Activated effector memory CD4-positive, alpha-beta T cell treated with anti-CD3 and anti-CD28 coated beads, Interleukin-2, amount 50 U/mL, for 16 hours (primary cell): ENCODE measurements at places on chromosomes 6 and 20.

- DNase-seq, result no peak
Measured at GRCh38 chr6:130811932-130812331, 15.3 kb upstream of the SMLR1 start.

GRCh38 chr6:110125361-110125760 lies 54.1 kb downstream of the WASF1 start:
- DNase-seq, result no peak

DNA sequence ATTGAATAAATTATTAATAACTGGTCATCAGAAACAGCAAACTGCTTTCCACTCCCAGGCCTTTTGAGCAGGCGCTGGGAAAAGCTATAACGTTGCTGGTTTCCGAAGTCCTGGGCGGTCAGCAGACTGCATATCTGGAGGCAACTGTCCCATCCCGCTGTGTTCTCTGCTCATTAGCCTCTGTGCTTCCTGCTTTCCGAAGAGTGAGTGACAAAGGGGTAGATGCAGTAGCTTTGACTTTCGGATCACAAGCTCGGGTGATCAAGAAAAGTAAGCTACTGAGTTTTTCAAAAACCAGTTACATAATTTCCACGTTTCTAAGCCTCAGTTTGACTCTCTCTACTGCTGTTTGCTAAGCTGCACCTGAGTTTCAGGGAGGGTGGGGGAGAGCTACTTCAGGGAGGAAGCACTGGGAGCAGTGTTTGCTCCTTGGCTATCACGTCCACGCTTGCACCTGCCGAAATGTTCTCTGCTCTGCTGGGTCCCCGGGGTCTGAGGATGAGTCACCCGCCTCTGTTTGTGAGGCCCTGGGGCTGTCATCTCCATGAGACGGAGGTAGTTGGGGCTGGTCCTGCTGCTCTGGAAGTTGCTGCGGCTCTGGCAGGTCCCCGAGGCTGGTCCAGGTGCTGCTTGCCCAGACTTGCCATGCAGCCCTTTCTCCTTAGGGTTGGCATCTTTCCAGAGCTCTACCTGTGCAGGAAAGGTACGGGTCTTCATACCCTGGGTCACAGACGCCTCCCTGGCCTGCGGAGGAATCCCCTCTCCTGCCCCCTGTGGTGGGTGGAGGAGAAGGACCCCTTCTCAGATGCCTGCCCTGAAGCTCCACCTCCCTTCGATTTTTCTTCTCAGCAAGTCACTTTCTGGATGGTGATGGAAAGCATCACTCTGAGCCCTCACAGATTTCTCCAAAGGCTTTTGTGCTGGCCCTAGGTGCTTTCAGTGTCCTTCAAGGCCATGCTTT lies 220.0 kb downstream of the QKI start:
- DNase-seq, result no peak

DNA sequence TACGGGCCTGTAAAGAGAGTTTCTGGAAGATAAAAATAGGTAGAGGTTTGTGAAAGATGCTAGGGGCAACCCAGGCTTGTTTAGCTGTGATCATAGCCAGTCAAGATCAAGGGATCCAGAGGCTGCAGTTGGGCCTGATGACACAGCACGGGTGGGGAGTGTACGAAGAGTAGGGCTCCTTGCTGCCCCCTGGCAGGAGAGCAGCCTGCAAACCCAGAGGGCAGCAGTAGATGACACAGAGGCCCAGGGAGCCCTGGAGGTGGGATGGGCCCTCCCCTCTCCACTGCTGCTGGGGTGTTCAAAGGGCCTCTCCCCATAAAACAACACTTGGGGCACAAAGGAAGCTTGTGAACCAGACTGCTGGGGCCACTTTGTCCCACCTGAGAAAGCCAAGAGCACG lies 47.2 kb downstream of the VEGFA start:
- no peak for DNase-seq

DNA sequence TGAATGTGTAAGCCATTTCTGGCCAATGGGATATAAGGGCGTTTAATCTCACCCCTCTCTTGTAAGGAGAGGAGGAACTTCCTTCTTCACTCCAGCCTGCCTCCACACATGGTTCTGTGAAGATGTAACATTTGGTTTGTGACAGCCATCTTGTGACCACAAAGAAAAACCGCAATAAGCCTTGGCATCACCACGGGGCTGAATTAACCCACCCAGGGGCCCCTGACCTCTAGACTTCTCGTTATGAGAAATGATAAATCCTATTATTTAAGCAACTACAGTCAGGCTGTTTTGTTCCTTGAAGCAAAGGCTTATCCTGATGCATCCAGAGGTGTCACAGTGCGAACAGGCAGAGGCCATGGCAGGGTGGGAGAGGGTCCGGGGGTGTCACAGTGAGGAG lies 139.7 kb downstream of the CDC5L start:
- no peak for DNase-seq

DNA sequence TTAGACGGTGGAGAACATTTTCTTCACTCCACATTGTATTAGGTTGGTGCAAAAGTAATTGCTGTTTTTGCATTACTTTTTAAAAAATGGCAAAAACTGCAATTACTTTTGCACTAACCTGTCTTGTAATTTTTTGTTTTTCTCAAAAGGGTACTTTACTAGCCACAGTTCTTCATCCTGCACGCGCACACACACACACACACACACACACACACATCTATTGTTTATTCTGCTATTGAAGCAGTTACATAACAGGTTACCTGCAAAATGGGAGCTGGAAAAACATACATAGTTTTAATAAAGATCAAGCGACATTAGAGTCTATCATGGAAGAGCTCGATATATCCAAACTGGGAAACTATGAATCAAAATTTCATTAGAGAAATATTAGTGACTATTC lies 235.2 kb downstream of the SIM1 start:
- DNase-seq, result no peak

- no peak for DNase-seq
Measured at GRCh38 chr20:49859011-49859410, 46.4 kb downstream of the SLC9A8 start.

DNA sequence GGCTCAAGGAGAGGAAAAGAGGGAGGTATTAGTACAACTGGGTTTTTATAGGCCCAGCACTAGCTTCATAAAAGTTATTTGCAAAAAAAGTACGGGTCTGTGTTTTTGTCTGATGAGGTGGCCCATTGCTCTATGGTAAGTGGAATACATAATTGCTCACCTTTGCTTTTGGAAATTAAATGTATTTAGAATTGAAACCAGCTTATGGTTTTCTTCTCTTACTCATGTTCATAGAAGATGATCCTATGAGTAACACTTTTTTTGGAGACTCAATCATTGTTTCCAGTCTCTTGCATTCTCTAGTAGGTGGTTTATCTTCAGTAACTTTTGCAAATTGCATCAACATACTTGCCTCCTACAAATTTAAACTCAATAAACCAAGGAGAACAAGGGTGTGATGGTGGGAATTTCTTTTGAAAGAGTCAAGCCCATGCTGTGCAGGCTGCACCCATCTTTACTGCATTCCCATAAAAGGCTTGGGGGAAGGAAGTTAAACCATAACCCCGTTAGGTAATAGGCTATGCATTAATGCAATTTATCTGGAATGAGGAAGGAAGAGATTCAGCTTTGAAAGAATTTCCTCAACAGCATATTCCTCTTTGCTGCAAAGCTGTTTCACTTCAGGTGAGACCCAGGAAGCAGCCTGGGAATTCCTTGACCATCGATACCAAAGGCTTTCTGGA lies 48.5 kb upstream of the EDN1 start:
- no peak for DNase-seq

DNA sequence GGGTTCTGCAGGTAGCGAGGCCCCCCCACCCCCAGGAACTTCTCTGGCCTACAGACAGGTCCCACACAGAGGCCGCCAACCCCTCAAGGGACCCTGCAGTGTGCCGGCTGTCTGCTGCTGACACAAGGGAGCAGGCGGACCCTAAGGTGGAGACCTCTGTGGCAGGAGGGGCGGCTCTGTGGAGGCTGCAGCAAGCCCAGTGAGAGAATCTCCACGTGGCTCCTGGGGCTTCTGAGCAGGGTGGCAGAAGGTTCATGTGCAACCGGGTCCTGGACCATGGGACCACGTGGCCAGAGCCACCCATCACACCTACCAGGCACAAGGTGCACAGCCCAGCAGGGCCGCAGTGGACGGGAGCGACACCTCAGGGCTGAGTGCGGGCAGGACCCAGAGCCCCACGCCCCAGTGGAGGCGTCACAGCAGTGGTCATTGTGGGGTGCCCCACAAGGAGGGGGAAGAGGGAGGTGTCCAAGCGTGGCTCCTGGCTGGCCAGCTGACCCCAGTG lies 4.3 kb downstream of the ARFRP1 start:
- peak; percentile 58 for DNase-seq

GRCh38 chr6:34177181-34177591 lies 31.3 kb upstream of the GRM4 start:
- DNase-seq, result peak; percentile 44

- DNase-seq, result no peak
Measured at GRCh38 chr20:25195962-25196785, 662 bp downstream of the ENTPD6 start.

GRCh38 chr6:25635886-25636317 lies 16.1 kb upstream of the SCGN start:
- no peak for DNase-seq

GRCh38 chr20:34089655-34090345 lies 22.2 kb downstream of the EIF2S2 start:
- DNase-seq, result no peak

DNA sequence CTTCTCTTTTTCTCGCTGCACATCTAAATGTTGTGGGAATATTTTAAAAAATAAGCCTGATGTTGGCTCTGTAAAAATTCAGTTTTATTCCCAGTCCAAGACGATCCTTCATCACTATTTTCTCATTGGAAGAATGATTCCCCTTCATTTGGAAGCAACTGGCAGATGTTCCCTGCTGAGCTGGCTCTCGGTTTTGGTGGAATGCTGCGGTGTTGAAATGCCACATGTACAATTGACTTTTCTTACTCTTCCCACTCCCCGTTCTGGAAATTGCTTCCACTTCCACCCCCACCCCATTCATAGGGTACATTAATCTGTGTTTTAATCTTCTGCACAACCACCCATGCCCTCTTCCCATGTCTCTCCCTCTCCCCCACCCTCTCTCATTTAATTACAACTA lies 496.3 kb upstream of the MAP3K7 start:
- no peak for DNase-seq

DNA sequence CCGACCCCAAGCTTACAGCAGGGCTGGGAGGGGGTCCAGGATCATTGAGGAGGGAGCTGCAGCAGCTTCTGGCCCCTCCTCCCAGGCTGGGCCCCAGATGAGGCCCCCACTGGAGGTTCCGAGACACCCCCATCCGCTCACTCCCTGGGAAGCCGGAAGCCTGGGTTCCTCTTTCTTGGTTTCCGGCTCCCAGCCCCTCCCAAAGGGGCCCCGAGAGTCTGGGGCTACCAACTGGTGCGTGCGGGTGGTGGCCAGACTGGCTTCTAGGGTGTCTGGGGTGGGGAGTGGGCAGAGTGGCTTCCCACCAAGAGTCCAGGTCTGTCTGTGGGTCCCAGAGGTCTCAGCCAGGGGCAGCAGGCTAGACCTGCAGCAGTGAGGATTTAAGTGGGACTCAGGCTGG lies 2.2 kb downstream of the RGS19 start:
- peak; percentile 77 for DNase-seq

- no peak for DNase-seq
Measured at GRCh38 chr6:111837007-111837406, 36.2 kb downstream of the FYN start.

DNA sequence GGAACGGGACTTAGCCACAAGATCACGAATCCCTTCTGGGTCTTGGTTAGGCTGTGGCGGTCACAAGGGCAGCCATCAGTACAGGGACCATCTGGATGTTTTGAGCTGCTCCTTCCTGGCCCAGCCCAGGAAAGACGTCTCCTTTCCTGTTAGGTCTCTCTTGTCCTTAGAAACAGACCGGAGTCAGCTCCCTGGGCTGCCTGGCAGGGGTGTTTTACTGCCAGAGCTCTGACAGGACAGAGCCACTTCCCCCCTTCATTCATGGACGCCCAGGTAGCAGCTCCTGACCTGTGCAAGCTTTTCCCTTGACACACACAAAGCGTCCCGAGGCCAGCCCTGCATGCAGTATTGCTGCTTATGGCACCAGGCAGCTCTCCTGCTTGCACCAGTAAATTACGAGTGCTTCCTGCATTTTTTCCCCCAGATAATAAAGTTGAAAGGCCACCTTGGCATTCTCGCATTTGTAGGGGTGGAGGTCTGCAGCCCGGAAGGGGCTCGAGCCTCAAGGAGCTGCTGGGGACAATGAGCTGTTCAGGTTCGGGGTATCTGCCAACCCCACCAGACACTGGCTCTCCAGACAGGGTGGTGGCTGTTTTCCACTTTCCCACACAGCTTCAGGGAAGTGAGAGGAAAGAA lies 87.4 kb downstream of the NOL4L start:
- DNase-seq, result no peak

- no peak for DNase-seq
Measured at GRCh38 chr6:75819776-75820487, 70.9 kb downstream of the MYO6 start.

DNA sequence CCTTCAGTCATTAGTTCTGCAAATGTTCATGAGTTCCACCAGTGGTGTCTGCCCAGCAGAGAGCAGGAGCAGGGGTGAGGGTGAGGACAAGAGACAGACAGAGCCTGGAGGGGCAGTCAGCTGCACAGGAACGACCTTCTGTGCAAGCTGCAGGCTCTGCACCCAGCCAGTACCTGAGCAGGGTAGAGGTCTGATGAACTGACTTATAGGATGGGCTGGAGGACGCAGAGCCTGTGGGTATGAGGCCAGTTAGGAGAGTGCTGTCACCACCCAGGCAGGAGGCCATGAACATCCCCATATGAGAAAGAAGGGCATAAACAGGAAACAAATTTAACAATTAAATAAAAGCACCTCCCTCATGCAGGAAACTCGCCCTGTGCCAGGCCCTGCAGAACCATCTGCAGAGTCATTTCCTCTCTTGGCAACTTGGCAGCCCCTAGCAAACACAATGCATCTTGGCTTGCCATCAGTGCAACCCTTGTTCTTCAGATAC lies 17.9 kb downstream of the C6orf15 start:
- peak; percentile 72 for DNase-seq

DNA sequence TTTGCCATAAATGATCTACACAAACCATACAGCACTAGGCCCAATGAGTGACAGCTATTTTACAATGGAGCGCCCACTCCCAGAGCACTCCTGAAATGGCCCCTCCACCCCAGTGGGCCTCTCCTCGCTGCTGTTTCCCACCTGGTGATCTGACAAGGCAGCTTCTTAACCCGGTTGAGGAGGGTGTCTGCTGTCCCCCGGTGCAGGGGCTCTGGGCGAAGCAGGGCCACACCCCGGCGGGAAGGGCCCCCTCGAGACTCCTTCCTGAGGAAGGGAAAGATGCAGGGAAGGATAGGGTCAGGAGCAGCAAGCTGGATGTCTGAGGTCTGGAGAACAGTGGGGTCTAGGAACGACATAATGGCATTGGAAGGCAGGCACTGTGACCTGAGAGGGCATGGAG lies 10.2 kb downstream of the ABHD16A start:
- no peak for DNase-seq

DNA sequence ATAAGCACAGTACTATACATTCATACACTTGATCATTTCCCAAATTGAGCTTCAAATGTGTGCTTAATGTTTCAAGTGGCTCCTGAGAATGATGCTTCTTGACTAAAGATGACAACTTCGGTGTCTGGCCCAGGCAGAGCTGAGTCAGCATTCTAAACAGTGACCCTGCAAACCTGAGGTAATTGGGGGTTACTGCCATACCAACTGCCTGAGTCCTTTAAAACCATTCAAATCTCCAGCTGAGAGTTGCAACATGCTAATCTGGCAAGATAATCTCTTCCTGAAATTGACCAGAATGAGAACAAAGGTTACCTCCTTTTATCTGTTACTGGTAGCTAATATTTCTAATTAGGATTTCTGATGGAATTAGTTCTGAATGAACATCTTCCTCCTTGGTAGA lies 8.2 kb downstream of the BACH2 start:
- DNase-seq, result no peak

- DNase-seq, result no peak
Measured at GRCh38 chr6:134870677-134871498, 79.0 kb downstream of the ALDH8A1 start.
